Left lung (tissue), 14 donors: ENCODE measurements at places on chromosomes 6 and 20. TPM values are rescaled to one million over a fixed set of nuclear protein-coding genes. Genes with fewer than 3 reads are reported as not detected.

Gene PAK1IP1
- 25.0 TPM for polyA plus RNA-seq

GRCh38 chr6:132525866-132526265, 12.2 kb upstream of the TAAR9 start:
- no peak for DNase-seq

Gene ANKEF1
- 5.3 TPM for polyA plus RNA-seq

Gene PPIL6
- polyA plus RNA-seq = 8.9 TPM

Gene SLC22A7
- 0.20 TPM for polyA plus RNA-seq

GRCh38 chr6:157050537-157051265, 272.6 kb downstream of the TMEM242 start:
- DNase-seq = no peak

DNA sequence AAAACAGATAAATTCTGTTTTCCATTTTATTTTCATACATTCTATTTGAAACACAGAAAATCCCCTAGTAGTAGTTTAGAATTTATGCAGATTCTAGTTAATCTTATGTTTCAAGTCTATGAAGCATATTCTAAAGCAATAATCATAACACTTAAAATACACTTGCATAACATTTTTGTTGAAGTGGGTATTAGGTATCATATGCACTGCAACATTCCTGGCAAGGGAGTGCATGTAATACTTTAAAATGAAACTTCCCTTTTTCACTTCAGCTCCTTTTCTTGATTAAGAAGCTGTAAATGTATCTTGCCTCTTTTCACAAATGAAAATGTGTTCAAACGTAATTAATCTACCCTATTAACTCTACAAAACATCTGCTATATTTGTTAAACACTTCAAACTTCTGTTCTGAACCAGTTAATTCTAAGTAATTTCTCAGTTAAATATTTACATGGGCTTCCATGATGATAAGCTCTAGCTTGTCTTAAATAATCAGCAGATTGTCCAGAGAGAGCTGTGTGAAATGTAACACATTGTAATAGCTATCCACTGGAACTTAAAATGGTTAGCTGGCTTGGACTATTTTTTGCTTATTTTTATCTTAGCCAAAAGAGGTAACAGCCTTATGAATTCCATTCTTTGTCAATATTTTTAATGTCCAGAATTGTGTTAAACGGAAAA, 192.8 kb downstream of the COL19A1 start:
- DNase-seq = no peak

DNA sequence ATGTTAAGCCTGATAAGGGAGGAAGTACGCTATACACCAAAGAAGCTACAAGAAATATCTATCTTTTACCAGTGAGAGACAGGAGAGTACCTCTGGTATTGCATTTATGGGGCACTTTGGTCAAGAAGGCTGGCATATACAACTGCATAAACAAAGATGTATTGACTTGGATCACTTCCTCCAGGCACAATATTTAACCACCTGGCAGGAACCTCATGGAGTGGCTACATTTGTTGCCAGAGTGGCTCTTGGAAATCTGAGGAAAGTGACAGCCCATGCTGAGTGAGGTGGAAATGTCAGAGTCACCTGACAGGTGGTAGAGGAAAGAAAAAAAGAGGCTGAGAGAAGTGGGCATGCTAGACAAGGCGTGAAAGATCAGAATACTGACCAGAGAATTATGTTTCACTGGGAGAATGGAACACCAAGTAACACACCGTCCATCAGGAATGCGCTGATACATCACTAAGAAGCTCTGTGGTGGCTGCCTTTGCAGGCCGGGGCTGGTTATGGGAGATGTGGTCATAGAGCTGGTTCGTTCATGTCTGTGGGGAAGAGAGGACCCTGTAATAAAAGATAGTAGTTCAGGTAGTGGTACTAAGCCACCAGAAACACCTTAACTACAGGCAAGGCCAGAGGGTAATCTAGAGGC, 61.4 kb upstream of the UFL1 start:
- no peak for DNase-seq

Gene TMC2
- polyA plus RNA-seq = 0.37 TPM

- no peak for DNase-seq
Observed at GRCh38 chr20:43463527-43464218, 6.0 kb downstream of the SRSF6 start.

Gene HLA-DQA2
- polyA plus RNA-seq = 2.2 TPM

- DNase-seq = no peak
Observed at GRCh38 chr6:31690231-31691077, 9.6 kb upstream of the LY6G5C start.

Gene C20orf144
- polyA plus RNA-seq = 0.34 TPM

GRCh38 chr6:124961777-124962638, at the start of gene RNF217:
Gene RNF217, plus strand, starts transcription at chr6:124962437. Its CDS starts 108 bp downstream, at chr6:124962545.
- peak; percentile 63 for DNase-seq

GRCh38 chr6:17640477-17640917, 40.4 kb downstream of the FAM8A1 start:
- no peak for DNase-seq

Gene RAET1L
- polyA plus RNA-seq = not detected

Gene SMOC2
- 9.5 TPM for polyA plus RNA-seq

GRCh38 chr20:50202677-50203076, 12.0 kb downstream of the CEBPB start:
- no peak for DNase-seq

DNA sequence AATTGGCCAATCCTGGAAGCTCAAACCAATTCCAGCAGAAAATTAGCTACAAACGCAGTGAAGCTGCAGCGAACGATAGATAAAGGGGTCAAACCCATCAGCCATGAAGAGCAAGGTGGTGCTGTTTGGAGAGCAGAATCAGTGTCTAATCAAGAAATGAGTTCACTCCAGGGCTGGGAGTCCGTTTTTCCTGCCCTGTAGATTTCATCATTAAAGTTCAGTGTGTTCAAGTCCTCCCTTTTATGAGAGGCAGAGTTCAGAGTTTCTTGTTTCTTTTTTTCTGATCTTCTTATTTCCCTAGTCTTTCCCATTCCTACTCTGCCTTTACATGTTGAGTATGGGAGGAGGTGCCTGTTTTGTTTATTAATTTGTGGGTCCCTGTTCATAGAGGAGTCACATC, 30.4 kb downstream of the SLC17A1 start:
- no peak for DNase-seq

Gene CST9
- polyA plus RNA-seq = not detected

Gene ARID1B
- 96.2 TPM for polyA plus RNA-seq

Gene DOK5
- polyA plus RNA-seq = 3.2 TPM

- no peak for DNase-seq
Observed at GRCh38 chr6:70210462-70210861, 92.4 kb downstream of the COL9A1 start.

Gene SLC17A2
- polyA plus RNA-seq = not detected

Gene OR2J1
- polyA plus RNA-seq = not detected

GRCh38 chr6:35319346-35320030, 21.9 kb downstream of the DEF6 start:
- DNase-seq = no peak

Gene NKX2-4
- not detected for polyA plus RNA-seq

DNA sequence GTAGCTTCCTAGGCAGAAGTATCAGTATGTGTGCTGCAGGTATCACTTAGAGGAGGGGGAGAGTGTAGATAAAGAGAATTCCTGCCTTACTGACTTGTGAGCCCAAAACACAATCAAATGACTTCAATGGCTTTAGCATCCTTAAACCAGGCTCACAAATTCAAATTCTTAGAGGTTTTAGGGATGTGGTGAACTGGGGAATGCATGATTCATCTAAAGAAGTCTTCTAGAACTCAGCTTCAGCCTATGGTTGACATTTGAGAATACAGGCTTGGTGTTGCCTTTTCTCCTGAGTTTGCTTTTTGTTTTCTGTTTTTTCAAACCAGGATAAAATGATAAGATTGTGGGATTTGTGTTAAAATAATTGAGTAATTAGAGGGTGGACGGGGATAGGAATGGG, 14.4 kb downstream of the SNRPC start:
- no peak for DNase-seq

DNA sequence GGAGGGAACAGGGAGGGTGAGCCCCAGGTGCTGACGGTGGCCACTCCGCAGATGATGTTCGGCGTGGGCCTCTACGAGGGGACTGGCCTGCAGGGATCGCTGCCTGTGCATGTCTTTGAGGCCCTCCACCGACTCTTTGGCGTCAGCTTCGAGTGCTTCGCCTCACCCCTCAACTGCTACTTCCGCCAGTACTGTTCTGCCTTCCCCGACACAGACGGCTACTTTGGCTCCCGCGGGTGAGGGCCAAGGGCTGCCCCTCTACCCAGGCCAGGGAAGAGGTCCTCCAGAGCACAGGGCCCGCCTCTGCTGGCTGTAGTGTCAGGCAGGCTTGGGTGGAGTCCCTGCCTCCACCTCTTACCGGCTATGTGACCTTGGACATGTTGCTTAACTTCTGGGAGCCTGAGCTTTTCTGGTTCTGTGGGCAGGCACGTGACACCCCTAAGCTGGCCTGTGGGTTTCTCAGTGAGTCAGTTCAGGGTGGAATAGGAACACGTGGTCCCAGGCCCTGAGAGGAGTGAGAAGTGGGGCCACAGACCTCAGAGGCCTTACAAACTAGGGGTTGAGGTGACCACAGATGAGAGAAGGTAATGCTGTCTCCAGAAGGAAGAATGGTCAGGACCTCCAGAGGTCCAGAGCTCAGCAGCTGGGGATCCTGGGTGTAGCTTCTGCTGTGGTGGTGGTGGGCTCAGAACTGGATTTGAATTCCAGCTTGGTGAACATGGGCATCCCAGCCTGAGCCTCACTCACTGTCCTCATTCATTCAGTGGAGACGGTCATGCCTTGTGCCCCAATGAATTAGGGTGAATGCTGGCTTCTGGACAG, 11.9 kb downstream of the PCIF1 start:
- no peak for DNase-seq

DNA sequence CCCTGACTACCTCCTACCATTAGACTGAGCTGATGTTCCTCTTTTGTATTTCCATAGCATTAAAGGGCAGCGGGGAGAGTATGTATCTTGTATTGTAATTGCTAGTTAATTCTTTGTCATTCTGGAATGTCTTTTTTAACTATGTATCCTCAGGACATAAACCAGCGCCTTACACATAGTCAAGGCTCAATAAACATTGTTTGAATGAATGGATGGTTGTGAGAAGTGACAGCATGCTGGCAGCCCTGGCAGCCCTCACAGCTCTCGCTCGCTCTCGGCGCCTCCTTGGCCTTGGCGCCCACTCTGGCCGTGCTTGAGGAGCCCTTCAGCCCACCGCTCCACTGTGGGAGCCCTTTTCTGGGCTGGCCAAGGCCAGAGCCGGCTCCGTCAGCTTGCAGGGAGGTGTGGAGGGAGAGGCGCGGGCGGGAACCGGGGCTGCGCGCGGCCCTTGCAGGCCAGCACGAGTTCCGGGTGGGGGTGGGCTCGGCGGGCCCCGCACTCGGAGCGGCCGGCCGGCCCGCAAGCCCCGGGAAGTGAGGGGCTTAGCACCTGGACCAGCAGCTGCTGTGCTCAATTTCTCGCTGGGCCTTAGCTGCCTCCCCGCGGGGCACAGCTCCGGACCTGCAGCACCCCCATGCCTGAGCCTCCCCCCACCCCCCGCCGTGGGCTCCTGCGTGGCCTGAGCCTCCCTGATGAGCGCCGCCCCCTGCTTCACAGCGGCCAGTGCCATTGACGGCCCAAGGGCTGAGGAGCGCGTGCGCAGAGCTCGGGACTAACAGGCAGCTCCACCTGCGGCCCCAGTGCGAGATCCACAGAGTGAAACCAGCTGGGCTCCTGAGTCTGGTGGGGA, 93.1 kb downstream of the RNF182 start:
- DNase-seq = no peak
